PC-9 (cell line): ENCODE measurements at places on chromosomes 11 and 22. TPM values are rescaled to one million over a fixed set of nuclear protein-coding genes. Genes with fewer than 3 reads are reported as not detected.

DNA sequence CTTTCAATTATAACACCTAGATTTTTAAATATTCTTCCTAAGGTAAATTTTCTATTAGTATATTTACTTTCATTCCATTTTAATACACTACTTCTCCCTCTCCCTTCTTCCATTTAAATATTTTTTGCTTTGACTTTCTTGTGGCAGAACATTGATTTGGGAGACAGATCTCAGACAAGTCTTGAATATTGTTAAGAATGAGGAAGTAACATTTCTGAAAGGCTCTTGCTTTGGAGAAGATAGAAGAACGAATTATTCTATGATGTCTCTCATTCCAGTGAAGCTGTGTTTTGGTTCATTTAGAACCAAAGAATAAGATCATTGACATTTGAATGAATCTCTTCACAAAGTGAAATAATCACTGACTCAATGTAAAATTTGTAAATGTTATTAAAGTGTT lies 2.4 kb downstream of the IPO7 start:
- no peak for DNase-seq

TMPRSS6 gene
- total RNA-seq, result 0.79 and 0.88 TPM in 2 replicates

- no peak for DNase-seq
Observed at GRCh38 chr11:3809624-3809928, 1.2 kb downstream of the PGAP2 start.

ADM2 gene
- total RNA-seq, result 7.2 and 10.5 TPM in 2 replicates
